Heart left ventricle (tissue), 16 donors: ENCODE measurements at places on chromosomes 12 and 14. TPM values are rescaled to one million over a fixed set of nuclear protein-coding genes. Genes with fewer than 3 reads are reported as not detected.

Gene CCDC177
- polyA plus RNA-seq: not detected

Gene CAMKK2
- 7.4 TPM for polyA plus RNA-seq

Gene KIAA0586
- 5.9 TPM for polyA plus RNA-seq

Gene OR4N5
- not detected for polyA plus RNA-seq

Gene ACOT6
- not detected for polyA plus RNA-seq

Gene KRT74
- polyA plus RNA-seq: not detected

Gene TMPRSS12
- polyA plus RNA-seq: not detected

Gene SERPINA9
- polyA plus RNA-seq: not detected

DNA sequence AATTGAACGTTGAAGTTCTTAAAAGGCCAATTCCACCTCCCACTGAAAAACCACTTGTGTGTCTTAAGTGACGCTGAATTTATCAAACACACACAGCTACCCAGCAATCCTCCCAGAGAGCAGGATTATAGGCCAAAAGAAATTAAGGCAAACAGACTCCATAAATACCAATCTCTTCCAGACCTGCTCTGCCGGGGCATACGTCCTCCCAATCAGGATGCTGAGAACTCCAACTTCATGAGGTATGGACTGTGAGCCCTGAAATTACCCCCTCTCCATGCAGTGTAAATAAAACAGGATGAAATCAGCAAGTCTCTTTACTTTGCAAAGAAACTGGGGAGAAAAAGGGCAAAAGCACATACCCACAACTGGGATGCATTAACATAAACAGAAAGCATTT lies 265.2 kb downstream of the KSR2 start:
- no peak for DNase-seq

GRCh38 chr14:34776611-34777010 lies 62.2 kb upstream of the CFL2 start:
- DNase-seq: no peak

DNA sequence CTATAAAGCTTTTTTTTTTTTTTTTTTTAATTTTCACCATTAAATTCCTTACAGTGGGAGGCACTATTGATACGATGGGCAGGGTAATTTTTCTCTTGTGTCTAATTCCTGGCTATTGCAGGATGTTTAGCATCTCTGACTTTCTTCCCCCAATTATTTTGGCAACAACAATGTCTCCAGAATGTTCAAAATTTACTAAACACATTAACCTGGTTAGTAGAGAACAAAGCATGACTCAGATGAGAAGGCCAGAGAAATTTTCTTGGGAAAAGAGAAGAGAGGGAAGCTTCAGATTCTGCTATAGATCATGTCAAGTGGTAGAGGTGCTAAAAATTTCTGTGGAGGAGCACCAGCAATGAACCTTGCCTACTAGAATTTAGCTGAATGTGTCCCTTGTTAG lies 171.5 kb upstream of the PRICKLE1 start:
- no peak for DNase-seq

DNA sequence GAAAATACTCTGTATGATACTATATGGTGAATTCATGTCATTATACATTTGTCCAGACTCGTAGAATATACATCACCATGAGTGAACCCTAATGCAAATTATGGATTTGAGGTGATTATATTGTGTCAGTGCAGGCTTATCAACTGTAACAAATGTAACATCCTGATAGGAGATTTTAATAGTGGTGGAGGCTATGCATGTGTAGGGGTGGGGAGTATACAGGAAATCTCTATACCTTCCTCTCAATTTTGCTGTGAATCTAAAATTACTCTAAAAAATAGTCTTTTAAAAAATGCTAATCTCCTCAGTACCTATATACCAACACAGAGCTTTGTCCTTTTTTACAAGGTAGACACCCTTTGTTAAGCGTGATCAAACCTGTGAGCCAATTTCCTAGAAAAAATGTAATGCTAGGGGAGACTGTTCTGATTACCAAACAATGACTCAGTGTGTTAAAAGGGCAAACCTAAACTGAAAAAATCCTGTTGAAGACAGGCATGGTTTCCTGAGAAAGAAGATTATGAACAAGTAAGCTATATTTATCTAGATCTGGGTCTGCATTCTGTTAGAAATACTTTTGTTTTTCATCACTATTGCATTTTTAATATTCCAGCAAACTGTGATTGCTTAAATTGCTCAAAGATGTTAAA lies 170.9 kb downstream of the DUSP6 start:
- no peak for DNase-seq

DNA sequence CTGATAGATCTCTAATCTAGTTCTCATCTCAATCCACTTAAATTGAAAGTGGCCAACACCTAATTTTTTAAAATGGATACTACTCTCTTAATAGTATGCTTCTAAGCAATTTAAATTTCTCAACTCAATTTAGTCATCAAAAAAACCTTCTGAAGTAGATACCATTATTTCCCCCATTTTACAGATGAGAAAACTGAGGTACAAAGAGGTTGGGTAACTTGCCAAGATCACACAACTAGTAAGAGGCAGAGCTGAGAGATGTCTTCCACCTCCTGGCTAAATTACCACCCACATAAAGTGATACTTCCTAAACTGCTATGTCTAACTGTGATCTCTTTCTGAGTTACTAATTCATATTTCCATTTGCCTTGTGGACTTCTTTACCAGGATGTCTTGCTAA lies 6.6 kb downstream of the EXOC5 start:
- no peak for DNase-seq

GRCh38 chr12:29505122-29505521 lies 7.6 kb upstream of the OVCH1 start:
- DNase-seq: no peak

GRCh38 chr12:62983594-62983993 lies 48.6 kb upstream of the PPM1H start:
- DNase-seq: no peak

GRCh38 chr12:115423546-115423987 lies 739.6 kb upstream of the TBX3 start:
- no peak for DNase-seq

GRCh38 chr12:121253638-121254335 lies 42.7 kb downstream of the CAMKK2 start:
- no peak for DNase-seq

GRCh38 chr12:132924356-132924755 lies 31.8 kb downstream of the ZNF605 start:
- DNase-seq: no peak

DNA sequence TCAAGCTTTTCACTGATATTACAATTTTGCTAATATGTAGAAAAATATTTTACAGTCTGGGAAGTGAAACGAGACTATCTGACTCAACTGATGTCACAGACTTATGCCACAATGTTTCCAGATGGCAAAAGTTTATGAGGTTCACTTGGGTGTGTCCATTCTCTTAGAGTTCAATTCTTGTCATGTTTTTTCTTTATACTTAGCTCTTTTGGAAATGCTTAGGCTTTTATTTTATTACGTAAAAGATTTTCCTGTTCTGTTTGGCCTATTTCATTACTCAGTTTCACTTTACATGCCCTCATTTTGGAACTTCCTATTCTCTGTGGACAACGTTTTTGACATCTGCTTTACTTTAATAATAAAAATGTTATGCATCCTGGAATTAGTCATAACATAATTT lies 2.1 kb upstream of the PDZRN4 start:
- no peak for DNase-seq

GRCh38 chr14:104820669-104821228 lies 19.8 kb downstream of the ZBTB42 start:
- peak; percentile 57 for DNase-seq

DNA sequence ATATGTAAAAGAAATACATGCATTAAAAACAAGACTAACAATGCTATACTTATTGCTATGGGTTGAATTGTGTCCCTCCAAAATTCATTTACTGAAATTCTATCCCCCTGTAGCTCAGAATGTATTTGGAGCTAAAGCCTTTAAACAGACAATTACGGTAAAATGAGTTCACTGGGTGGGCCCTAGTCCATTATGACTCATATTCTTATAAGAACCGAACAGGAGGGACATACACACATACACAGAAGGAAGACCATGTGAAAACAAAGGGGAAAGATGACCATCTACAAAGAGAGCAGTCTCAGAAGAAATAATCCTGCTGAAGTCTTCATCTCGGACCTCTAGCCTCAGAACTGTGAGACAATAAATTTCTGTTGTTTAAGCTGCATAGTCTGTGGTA lies 77.1 kb upstream of the ANKS1B start:
- DNase-seq: no peak

GRCh38 chr12:54975875-54976274 lies 8.7 kb downstream of the TESPA1 start:
- DNase-seq: no peak
